ENCODE measurements at places on chromosomes 12 and 14. TPM values are rescaled to one million over a fixed set of nuclear protein-coding genes. Genes with fewer than 3 reads are reported as not detected.

Gene SMOC1
- 0.90 TPM for total RNA-seq

Gene KRT8
- 14.2 TPM for total RNA-seq

Gene HOXC4
- not detected for total RNA-seq

Gene RHOJ
- total RNA-seq: 7.8 TPM

Gene PLEKHG7
- total RNA-seq: under 0.01 TPM

Gene TMEM233
- total RNA-seq: not detected

Gene AICDA
- not detected for total RNA-seq

Gene LRP1-AS
- total RNA-seq: not detected
